Body of pancreas (tissue), 4 donors: ENCODE measurements at places on chromosomes 3 and 15. TPM values are rescaled to one million over a fixed set of nuclear protein-coding genes. Genes with fewer than 3 reads are reported as not detected.

Gene EPHA3
- total RNA-seq, result 6.0 TPM

- H3K4me3 ChIP-seq, result no peak overlapping the region
- H3K27ac ChIP-seq, result no peak overlapping the region
- H3K36me3 ChIP-seq, result no peaks in the 10 kb centered on the region
- no peaks in the 10 kb centered on the region for H3K27me3 ChIP-seq
Measured at GRCh38 chr3:64382153-64382552, 156.9 kb upstream of the PRICKLE2 start.

DNA sequence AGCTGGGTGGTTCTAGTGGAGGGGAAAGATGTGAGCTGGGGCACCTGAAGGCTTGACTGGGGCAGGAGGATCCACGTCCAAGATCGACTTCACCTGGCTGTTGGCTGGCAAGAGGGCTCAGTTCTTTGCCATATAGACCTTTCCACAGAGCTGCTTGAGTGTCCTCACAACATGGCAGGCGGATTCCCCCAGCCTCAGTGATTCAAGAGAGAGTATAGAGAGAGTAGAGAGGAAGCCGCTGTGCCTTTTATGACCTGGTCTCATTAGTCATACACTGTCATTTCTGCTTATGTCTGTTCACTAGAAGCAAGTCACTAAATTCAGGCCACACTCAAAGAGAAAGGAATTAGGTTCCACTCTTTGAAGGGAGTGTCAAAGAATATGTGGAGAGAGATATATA is 101.6 kb downstream of the APBA2 start:
- no peak overlapping the region for H3K27ac ChIP-seq
- no peaks in the 10 kb centered on the region for H3K36me3 ChIP-seq
- no peaks in the 10 kb centered on the region for H3K27me3 ChIP-seq
- DNase-seq, result no peak

- no peaks in the 10 kb centered on the region for H3K27me3 ChIP-seq
- H3K4me1 ChIP-seq, result no peaks in the 10 kb centered on the region
- no peaks in the 10 kb centered on the region for H3K36me3 ChIP-seq
- H3K4me3 ChIP-seq, result no peak overlapping the region
- H3K27ac ChIP-seq, result no peak overlapping the region
Measured at GRCh38 chr3:123559040-123559861, 25.6 kb downstream of the HACD2 start.

GRCh38 chr15:61682891-61683735 is 377.1 kb downstream of the VPS13C start:
- no peak overlapping the region for H3K27ac ChIP-seq
- no peaks in the 10 kb centered on the region for H3K27me3 ChIP-seq

DNA sequence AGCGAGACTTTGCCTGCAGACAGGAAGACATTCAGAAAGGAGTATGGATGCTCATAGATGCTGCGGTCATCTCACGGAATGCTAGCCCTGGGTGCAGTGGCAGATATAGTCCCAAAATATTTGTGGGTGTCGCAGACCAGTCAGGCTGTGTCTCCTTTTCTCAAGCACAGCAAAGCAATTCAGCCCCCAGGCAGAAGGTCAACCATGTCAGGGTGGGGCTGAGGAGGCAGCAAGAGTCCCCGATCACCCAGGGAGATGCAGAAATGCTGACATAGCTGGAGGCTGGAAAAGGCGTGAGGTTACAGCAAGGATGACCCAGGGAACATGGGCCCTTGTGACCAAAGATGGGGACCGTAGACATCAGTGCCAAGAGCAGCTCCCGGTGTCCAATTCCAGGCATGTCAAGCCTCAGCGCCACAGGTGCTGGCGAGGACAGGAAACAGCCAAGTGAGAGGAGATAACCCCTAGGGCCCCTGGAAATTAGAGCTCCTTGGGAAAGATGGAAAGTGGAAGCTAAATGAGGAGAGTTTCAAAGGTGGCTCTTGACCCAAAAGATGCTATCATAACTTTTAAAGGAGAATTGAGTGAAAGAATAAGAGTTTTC is 81.2 kb upstream of the ABHD17C start:
- no peak for DNase-seq
- no peak overlapping the region for H3K4me3 ChIP-seq
- no peaks in the 10 kb centered on the region for H3K36me3 ChIP-seq

- no peaks in the 10 kb centered on the region for H3K36me3 ChIP-seq
- H3K27ac ChIP-seq, result no peak overlapping the region
- H3K27me3 ChIP-seq, result no peaks in the 10 kb centered on the region
Measured at GRCh38 chr15:80760960-80761359, 18.2 kb upstream of the CEMIP start.

- no peak overlapping the region for H3K27ac ChIP-seq
- no peaks in the 10 kb centered on the region for H3K27me3 ChIP-seq
- no peak overlapping the region for H3K4me3 ChIP-seq
- H3K36me3 ChIP-seq, result no peaks in the 10 kb centered on the region
- DNase-seq, result no peak
Measured at GRCh38 chr15:38320181-38320580, 67.5 kb downstream of the SPRED1 start.

- H3K4me1 ChIP-seq, result peaks cover 16% of the 10 kb centered on the region
- H3K4me3 ChIP-seq, result no peak within 1 kb of the TSS
- no peak within 1 kb of the TSS for H3K27ac ChIP-seq
- no peaks in the 10 kb centered on the region for H3K36me3 ChIP-seq
Measured at GRCh38 chr3:87792534-87793336, 266.1 kb downstream of the CGGBP1 start.

DNA sequence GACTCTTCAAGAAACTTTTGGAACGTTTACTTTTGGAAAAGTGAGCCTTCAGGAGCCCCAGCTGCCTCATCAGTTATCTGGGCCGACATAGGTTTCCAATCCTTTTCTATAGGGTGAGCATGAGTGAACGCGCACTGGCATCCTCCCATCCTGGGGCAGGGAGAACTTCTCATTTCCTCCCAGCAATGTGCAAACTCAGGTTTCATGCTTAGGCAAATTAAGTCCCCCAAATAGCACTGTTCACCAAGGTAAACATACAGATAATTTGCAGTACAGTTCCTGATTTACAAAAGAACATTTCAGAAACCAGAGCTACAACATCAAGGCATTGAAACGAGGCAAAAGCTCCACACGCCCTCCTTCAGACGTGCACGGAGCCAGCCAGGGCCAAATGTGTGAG is 333.5 kb upstream of the NR2E3 start:
- no peaks in the 10 kb centered on the region for H3K36me3 ChIP-seq
- H3K4me1 ChIP-seq, result no peaks in the 10 kb centered on the region
- no peak overlapping the region for H3K27ac ChIP-seq
- no peak for DNase-seq

Gene PLXNA1
- total RNA-seq, result 13.2 TPM

GRCh38 chr3:99825004-99825640 is 7.5 kb downstream of the CMSS1 start:
- peaks cover 10% of the 10 kb centered on the region for H3K4me1 ChIP-seq
- peak overlapping the region; percentile 63 for H3K27ac ChIP-seq
- no peak overlapping the region for H3K4me3 ChIP-seq
- H3K27me3 ChIP-seq, result no peaks in the 10 kb centered on the region
- no peaks in the 10 kb centered on the region for H3K36me3 ChIP-seq
- no peak for DNase-seq

Gene SCG5
- total RNA-seq, result 50.1 TPM

DNA sequence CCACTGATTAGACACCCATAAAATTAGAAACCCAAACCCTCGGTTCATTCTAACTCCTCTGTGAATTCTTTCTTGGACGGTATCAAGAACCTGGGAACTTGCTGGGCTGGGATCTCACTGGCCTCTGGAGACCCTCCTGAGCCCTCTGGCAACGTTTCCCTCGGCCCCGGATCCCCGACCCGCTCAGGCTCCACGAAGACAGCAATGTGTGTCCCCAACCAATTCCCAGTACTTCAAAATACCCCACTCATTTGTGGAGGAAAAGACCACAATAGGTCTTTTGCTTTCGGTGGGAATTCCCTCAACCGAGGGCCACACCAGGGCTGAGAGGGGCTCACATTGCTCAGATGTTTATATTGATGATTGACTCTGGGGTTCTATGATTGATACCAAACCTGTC is 117.9 kb upstream of the PRR20G start:
- H3K27me3 ChIP-seq, result peaks cover 5% of the 10 kb centered on the region
- H3K36me3 ChIP-seq, result no peaks in the 10 kb centered on the region
- H3K4me1 ChIP-seq, result no peaks in the 10 kb centered on the region
- no peak overlapping the region for H3K27ac ChIP-seq
- DNase-seq, result no peak

DNA sequence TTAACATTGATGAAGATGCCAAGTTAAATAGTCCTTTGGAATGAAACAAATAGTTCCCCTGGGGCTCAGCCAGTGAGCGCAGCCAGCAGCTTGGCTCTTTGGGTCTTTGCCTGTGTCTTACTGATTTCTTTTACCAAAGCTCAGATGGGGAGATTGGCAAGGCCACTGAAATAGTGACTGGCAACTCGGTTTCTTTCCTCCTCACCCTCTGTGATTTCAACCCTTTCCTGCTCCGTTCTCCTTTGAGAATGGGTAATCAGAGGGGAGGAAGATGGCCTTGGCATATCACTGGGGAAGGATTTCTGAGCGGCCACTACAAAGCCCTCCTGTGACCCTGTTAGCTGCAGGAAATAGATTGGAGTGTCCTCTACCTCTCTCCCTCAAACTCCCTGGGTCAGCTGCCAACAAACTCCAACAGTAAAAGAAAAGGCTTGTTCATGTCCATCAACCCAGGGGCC is 337.1 kb upstream of the LRRFIP2 start:
- no peaks in the 10 kb centered on the region for H3K27me3 ChIP-seq
- no peak overlapping the region for H3K27ac ChIP-seq
- DNase-seq, result peak; percentile 25
- no peaks in the 10 kb centered on the region for H3K36me3 ChIP-seq
- H3K4me3 ChIP-seq, result no peak overlapping the region

Gene CYP11A1
- 0.99 TPM for total RNA-seq

Gene NLGN1
- total RNA-seq, result 0.52 TPM

GRCh38 chr15:100152463-100152862 is 189.3 kb downstream of the ADAMTS17 start:
- no peaks in the 10 kb centered on the region for H3K4me1 ChIP-seq
- no peaks in the 10 kb centered on the region for H3K27me3 ChIP-seq
- no peak overlapping the region for H3K4me3 ChIP-seq
- DNase-seq, result no peak
- H3K27ac ChIP-seq, result no peak overlapping the region

DNA sequence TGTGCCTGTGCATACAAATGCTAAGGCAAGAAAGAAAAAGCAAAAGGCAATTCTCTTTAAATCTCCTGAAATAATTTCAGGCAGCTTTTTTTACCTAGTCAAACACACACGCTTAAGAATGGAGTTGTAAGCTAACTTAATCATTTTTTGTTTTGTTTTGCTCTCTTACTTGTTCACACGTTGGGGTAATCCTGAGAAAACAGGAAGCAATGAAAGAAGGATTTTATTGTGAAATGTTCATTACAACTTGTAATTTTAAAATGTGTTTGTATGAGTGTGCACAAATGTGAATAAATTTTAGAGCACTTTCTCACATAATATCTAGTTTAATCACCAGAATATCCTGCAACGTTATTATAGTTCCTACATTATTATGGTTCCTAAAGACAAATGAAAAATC is 263.8 kb downstream of the LPP start:
- no peak overlapping the region for H3K27ac ChIP-seq
- H3K4me3 ChIP-seq, result no peak overlapping the region
- no peaks in the 10 kb centered on the region for H3K36me3 ChIP-seq
- no peak for DNase-seq
- H3K27me3 ChIP-seq, result no peaks in the 10 kb centered on the region

Gene CCR4
- total RNA-seq, result not detected

DNA sequence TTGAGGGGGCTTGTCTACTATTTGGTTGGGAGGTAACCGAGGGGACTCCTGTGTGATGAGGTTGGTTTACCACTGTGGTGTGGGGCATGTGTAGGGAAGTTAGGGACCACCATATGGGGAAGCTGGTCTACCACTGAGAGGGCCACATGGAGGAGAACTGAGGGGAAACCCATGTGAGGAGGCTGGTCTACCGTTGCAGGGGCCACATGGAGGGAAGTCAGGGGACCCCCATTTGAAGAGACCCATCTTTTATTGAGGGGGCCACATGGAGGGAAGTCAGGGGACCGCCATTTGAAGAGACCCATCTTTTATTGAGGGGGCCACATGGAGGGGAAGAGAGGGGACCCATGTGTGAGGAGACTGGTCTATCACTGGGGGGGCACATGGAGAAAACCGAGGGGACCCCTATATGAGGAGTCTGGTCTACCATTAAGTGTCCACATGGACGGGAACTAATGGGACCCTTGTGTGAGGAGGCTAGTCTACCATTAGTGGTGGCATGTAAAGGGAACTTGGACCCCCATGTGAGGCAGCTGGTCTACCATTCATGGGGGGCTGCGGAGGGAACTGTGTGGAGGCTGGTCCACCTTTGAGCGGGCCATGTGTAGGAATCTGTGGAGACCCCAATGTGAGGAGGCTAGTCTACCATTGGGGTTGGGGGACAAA is 165.5 kb downstream of the FBLN2 start:
- H3K27me3 ChIP-seq, result no peaks in the 10 kb centered on the region
- H3K27ac ChIP-seq, result no peak overlapping the region
- no peak for DNase-seq
- no peaks in the 10 kb centered on the region for H3K36me3 ChIP-seq
- no peaks in the 10 kb centered on the region for H3K4me1 ChIP-seq
- H3K4me3 ChIP-seq, result no peak overlapping the region

DNA sequence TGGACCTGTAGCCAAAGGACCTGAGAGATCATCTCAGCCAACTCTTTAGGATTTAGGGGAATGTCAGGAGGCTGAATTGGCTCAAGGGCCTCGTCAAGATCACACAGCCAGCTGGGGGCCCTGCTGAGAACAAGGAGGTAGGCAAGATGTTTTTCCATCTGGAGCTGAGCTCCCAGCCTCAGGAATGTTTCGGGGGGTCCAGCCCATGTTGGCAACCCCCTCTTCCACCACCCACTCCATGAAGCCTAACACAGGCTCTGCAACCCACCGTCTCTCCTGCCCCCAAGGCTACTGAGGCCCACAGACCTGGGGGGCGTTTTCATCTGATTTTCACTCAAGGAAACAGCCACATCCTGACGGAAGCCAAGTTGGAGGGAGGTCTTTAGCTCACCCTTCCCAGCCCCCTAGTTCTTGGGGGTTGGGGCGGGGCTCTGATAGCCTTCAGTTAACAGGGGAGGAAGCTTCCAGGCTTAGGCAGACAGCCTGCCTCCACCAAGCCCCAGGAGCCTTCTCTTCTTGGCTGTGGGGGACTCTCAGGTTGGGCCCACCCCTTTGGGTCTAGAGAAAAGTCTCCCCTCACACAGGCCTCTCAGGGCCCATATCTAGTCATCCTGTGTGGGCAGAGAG is 48.8 kb downstream of the EPHB3 start:
- no peak for DNase-seq
- no peaks in the 10 kb centered on the region for H3K4me1 ChIP-seq
- no peaks in the 10 kb centered on the region for H3K27me3 ChIP-seq
- no peak overlapping the region for H3K27ac ChIP-seq
